AG09319 (cell line): ENCODE measurements at places on chromosomes 1 and 21.

DNA sequence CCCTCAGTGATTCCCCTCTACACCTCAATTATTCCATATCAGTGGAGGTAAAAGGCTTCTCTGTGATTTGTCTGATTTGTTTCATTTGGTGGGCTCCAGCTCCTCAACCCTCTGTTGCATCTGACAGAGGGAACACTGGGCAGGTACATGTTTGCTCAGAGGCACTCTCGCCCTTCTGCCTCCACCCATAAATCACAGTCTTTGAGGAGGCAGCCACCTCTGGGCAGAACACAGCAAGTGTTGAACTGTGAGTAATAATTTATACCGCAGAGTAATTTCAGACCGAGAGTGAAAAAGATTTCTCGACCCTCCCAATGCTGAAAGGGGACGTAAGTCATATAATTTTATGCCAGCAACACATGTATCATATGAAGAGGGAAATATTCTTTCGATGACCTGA is 330.1 kb upstream of the PBX1 start:
- DNase-seq, result no peak

DNA sequence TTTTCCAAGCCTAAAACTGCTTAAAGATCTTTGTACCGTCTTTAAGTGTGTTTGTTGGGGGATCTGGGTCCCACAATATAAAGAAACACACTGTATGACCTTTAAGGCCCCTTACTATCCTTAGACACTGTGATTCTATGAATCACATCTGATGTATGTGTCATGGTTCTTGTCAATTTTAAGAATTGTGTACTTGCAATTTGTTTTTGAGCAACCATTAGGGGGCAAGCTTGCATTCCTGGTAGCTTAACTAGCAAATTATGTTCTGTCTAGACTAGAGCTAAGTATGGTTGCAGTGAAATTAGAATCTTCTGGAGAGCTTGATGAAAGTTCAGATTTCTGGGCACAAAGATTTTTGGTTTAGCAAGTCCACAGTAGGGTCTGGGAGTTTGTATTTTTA is 219.5 kb downstream of the TPR start:
- peak; percentile 40 for DNase-seq

- no peak for DNase-seq
Measured at GRCh38 chr1:108504447-108504846, 54.3 kb downstream of the NBPF6 start.

GRCh38 chr21:45580576-45581321 is 38.5 kb upstream of the SLC19A1 start:
- DNase-seq, result no peak
